ENCODE measurements at places on chromosomes 2 and 18.

DNA sequence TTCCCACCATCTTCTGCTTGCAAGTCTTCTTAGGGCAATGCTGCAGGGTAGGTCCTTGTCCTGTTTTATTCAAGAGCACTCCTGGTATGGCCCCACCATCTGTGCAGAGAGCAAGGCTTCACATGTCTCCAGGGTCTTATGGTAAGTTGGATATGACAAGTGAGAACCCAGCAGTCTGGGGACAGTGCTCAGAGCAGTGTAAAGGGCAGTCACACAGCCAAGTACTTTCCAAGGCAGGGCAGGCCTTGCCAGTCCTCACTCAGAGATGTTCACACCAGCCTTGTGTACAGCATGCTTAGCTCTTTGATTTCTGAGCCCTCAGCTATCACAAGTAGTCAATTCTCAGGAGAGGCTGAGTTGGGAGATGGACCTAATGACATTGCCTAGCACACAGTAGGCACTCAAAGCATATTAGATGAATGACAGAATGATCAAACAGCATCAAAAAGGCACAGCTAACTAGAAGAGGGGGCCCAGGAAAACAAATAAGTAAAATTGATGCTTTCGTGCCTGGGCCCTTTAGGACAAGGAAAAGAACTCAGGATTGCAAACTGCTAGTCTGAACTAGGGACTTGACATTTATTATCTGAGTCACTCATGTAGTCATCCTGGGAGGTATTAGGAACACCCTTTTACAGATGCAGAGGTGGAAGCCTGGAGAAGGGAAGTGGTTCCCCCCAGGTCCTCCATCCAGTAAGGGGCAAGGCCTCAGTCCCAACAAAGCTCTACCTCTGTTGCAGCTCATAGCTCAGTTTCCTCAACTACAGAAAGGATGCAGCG lies 86.7 kb upstream of the CTAGE1 start:
- DNase-seq = no peak

DNA sequence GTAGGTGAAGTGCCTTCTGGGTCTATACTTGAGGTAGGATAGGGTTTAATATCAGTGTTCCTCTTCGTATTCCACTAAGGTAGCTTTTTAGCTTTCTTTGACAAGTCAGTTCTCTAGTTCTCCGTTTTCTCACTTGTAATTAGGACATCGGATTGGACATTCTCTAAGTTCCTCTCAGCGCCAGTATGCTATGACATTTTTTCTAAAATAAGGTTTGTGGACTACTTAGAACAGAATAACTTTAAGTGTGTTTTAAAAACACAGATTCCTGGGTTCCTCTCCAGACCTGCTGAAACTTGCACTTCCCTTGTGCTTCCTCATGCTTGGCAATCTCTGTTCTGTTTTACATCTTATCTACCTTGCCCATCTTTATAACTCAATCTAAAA lies 69.3 kb upstream of the YWHAQ start:
- no peak for DNase-seq

GRCh38 chr2:30505500-30506180 lies 58.6 kb downstream of the LCLAT1 start:
- DNase-seq = no peak

DNA sequence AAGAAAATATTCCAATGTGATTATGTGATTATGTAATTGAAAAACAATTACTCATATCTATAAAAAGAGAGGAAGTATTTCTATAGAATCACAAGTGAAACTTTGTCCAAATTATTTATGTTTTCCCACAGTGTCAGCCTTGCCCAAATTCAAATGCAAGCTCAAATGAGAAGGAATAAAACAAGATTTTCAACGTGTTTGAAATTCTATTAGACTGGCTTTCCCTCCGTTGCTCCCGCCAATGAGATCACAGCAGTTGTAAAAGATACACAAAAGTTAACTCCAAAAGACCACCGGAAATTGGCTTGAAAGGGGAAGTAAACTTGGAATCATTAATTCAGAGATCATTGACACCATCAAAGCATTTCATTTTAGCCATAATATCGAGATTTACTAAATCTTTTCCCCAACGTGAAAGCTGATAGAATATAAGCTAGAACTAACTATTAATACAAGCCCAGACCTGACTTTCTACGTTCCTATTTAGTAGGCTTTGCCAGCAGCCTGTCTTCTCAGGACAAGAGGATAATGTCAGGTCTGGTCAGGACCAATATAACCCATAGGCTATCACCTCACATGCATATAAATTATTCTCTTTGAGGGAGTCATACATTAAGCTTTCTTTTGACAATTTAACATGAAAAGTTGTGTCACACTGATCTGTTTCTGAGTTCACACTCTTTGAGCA lies 222.6 kb upstream of the CHAC2 start:
- DNase-seq = no peak

- no peak for DNase-seq
Measured at GRCh38 chr2:160375802-160376469, 117.7 kb downstream of the RBMS1 start.

GRCh38 chr2:129058981-129059380 lies 740.3 kb upstream of the HS6ST1 start:
- no peak for DNase-seq

GRCh38 chr2:159793326-159793725 lies 4.7 kb downstream of the CD302 start:
- DNase-seq = no peak

Data from CD4-positive, alpha-beta T cell (primary cell).